ENCODE measurements at places on chromosomes 3 and 15.

GRCh38 chr15:22263738-22264137, 183.4 kb downstream of the OR4M2 start:
- no peak for DNase-seq

DNA sequence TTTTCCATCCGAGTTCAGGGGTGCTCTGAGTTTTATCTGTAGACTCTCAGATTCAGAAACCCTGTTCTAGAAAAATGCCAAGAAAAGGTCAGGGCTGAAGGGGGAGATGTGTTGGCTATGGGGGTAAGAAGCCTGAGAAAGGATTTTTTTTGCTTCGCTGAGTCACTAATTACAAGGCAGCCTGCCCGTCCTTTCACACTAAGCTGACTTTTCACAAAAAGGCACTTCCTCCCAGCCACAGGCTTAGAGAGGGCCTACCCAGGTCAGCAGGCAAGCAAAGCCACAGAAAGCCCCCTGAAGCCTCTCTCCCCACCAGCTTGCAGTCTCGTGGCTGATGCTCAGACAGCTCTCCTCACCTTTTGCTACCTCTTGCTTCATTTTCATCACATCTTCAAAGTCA, 192.6 kb upstream of the PRICKLE2 start:
- peak; percentile 53 for DNase-seq

DNA sequence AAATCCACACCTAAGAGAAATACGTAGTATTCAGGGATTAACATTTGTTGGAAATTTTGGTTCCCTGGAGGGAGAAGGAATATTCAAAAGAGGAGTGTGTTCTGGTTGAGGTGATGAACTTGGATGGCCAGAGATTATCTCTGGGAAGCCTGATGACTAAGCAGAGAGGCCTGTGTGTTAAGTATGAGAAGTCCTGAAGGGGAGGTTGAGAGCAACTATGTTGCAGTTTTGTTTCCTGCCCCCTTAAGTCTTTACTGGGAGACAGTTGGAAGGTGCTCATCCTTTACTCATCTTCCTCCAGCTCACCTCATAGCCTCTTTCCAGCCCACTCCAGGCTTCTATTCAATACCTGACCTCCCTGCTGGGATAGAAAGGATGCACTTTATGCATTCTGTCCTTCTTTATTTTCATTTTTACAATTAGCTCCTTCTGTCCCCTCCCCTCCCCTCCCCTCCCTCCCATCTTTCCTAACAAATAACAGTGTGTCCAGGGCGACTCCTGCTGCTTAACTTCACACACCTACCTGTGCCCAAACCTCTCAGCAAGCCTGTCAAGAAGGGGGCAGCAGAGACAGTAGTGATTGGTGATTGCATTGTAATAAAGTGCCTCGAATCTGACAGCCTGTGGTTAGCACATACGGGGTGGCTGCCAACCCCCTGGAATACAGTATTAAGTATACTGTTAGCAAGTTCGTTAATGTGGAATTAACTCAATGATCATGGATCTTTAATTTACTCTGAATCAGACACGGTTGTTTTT, 11.9 kb downstream of the RAP2B start:
- DNase-seq: no peak

- DNase-seq: no peak
Measured at GRCh38 chr15:71390096-71390495, 274.8 kb downstream of the THSD4 start.

DNA sequence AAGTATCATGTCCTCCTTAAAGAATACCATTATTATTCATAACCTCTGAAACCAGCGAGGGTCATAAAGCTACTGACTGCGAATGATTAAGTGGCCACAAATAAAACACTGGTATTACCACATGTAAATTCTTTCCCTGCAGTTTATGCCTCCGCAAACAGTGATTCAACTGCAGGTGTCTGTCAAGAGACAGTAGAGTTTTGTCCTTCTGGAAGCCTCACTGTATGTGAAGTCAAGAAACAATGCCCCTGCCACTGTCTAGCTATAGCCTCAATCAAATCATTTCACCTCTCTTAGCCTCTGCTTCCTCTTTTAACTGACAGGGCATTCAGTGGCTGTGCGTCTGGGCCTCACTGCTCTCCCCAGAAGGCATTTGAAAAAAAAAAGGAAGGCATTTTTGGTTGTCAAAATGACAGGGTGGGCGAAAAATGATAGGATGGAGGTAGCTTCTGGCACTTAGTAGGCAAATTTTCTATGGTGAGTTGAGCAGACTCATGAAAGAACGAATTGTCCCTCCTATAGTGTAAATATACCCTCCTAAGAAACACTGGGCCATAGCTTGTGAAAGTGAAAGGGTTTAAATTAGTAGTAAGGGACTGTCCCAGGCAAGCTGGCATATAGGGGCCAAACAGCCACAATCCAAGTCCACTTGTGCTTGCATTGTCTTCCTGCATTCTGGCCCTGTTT, 66.7 kb downstream of the FILIP1L start:
- peak; percentile 87 for DNase-seq

GRCh38 chr3:137066092-137066491, 108.3 kb downstream of the IL20RB start:
- DNase-seq: no peak

DNA sequence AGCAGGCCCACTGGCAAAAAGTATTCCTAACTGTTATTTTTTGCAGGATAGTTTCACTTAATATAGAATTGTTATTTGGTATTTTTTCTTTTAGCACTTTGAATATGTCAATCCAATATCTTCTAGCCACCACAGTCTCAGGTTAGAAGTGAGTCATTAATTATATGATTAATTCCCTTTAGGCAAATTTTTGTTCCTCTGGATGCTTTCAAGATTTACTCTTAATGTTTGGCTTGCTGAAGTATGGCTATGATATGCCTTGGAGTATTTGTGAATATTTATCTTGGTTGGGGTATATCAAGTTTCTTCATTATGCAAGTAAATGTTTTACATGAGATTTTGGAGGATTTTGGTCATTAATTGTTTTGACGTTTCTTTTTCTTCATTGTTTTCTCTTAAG, 152.1 kb upstream of the ALCAM start:
- DNase-seq: no peak

- DNase-seq: peak; percentile 15
Measured at GRCh38 chr3:98343647-98344507, 9.8 kb upstream of the OR5K4 start.

GRCh38 chr3:48125886-48126622, 62.2 kb downstream of the CDC25A start:
- DNase-seq: no peak

DNA sequence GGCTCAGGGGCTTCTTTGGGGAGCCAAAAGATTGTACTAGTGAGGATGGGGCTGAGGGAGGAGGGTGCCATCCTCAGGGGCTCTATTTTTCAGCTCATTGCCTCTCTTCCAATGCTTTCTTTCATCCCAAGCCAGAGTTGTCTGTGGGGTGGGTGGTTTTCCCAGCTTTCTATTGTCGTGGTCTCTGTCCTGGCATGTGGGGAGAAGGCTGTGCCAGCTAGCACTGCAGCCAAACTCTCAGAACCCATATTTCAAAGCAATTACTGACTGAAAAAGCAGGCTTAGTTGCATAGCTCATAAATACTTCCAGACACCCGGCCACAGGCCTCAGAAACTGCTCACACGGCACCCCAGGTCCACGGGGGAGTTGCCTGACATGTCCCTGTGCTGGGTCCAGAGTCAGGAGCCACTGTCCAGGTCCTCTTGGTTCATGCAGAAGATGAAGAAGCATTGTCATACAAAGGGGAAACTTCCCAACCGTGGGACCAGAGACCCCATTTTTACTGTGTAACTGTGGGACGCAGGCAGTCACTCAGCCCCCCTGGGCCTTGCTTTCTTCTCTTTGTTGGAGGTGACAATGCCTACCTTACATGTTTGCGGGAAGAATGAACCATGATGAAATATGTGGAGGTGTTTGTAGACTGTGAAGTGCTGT, 27.6 kb downstream of the FGD5 start:
- no peak for DNase-seq

DNA sequence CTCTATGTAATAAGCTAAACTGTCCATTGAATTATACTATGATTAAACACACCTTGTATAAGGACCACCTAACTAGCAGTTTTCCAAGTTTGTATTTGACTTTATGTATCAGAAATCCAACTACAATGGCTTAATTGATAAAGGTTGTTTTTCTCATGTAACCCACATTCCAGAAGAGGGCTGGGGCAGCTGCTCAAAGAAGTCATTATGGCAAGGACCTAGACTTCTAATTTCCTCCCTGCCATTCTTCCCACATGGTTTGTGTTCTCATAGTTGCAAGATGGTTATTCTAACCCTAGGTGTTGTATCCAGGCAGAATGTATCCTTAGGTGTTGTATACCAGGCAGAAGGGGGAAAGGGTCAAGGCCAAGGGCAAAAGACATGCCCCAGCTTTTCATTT, 35.7 kb downstream of the GPR176 start:
- DNase-seq: no peak

DNA sequence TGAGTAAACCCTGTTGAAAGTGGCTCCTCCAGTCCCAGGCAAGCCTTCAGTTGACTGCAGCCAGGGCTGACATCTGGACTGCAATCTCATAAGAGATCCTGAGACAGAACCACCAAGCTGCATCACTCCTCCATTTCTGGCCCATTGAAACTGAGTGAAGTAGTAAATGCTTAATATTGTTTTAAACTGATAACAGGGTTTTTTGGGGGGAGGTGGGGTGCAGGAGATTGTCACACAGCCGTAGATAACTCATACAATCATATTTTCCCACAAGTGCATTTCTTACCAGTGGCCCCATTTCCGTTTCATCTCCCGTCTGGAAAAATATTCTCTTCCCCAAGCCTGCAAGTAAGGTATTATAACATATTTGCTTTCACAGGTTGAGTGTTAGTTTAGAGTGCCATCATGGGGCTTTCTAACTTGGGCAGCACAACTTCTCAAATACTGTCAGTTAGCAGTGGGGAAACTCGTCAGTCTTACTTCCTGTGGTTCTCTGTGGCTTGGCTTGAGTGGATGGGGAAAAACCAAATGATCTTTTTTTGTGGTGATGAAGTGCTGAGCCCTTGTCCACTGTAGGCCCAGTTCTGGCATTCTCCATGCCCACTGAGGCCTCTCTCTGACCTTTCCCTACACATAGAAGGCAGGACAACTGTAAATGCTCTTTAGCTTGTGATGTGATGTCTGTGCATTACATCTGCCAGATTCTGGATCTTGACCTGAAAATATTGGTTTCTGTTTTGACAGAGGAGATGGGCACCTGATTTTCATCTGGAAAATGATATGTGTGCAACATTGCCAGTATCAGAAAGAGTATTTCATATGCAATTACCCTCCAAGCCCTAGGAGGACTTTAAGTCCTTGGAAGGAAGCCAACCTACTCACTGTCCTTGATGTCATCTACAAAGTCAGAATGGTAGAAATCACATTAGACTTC, 90.1 kb upstream of the BHLHE40 start:
- no peak for DNase-seq

- DNase-seq: peak; percentile 20
Measured at GRCh38 chr3:169966951-169967915, 626 bp downstream of the SEC62 start.

GRCh38 chr3:44902628-44903027, 28.2 kb downstream of the TGM4 start:
- DNase-seq: peak; percentile 13

GRCh38 chr3:72446218-72447058, 401.8 kb downstream of the SHQ1 start:
- DNase-seq: no peak

GRCh38 chr3:14849638-14850230, 31.0 kb downstream of the FGD5 start:
- DNase-seq: no peak

GRCh38 chr15:57873564-57874209, 167.2 kb downstream of the POLR2M start:
- DNase-seq: peak; percentile 71

DNA sequence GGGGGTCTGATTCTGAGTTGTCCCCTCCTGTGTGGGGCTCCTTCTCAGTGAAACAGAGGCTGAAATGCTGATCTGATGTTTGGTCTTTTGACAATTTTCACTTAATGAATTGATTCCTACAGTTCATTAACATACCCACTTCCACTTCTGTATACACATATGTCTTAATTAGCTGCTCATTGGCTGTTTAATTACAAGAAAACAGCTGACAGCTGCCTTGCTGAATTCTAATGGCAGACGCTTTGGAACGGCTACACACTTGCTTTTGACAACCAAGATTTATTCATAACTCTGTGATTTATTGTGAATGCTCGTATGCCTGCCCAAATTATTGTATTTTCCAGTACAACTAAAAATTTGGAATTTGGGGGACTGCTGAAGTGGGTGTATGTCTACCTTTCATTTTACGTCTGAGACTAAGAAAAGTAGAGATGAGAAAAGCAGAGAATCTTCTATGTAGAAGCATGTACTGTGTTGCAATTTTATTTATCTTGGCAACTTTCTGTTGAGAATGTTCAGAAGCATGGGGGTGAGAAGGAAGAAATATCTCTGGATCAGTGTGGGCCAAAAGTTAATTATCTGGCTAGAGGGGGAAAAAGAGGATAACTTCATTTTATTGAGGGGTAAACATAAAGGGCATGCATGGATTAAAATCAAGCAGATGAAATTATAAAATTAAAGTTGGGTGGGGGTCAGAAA, 46.5 kb upstream of the ICE2 start:
- DNase-seq: no peak

DNA sequence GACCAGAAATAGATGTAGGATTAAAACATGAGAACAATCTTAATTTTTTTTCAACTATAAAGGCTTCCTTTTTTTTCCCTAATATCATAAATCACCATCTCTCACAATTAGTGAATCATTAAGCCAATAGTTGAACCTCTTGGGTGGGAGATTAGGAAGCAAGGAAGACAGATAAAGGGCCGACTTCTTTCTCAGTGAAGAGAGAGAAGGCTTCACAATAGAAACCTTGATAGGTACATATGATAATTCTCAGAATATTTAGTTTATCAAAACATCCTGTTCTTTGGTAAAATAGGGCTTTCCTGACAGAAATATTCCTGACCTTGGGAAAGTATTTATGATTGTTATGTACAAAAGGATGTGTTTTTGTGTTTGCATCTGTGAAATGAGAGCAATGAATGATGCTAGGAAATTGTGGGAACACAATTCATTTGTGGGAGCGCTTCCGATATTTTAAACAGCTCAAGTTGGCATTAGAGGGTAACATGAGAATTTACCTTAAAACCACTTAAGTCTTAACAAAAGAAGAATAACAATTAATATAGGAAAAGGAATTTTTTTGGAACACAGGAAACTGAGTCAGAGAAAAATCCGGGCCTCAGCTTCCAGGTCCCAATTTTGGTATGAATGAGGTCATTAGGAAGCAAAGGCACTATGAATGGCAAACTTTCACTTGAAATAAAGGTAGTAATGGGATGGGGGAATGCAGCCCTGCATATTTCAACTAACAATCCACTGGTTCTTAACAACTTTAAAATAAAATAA, 263.2 kb upstream of the TGFBR2 start:
- DNase-seq: peak; percentile 34

GRCh38 chr3:193857996-193858395, 265.0 kb downstream of the OPA1 start:
- DNase-seq: no peak

Data from kidney glomerular epithelial cell (primary cell).